ENCODE measurements at places on chromosomes 7 and 10.

DNA sequence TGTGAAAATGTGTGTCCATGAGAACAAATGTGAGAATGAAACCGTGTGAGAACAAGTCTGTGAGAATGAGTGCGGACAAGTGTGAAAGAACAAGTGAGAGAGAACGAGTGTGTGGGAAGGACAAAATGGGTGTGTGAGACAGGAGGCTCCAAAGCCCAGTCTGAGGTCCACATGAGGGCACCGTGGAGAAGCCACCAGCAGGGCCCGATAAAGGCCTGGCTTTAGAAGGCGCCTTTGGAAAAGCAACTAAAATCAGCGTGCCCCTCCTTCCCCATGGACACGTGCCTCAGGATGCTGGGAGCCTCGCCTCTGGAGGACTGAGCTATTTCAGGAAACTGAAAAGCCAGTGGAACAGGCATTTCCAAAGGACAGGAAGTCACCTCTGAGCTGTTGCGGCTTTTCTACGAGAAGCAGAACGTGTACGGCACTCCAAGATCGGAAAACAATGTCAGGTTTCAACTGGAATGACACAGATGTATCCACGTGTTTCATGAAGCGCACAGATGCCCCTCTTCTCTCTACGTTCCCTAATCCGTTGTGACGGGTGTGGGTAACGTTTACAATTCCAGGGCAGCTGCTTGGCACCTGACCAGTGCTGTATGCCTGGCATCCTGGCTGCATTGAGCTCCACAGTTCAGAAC, 46.4 kb downstream of the ESYT2 start:
- no peak for DNase-seq

GRCh38 chr7:92854501-92855238, 18.3 kb upstream of the CDK6 start:
- no peak for DNase-seq

GRCh38 chr10:5040781-5041470, 37.3 kb upstream of the AKR1C2 start:
- DNase-seq, result no peak

- DNase-seq, result no peak
Measured at GRCh38 chr7:13257661-13258060, 570.2 kb downstream of the ARL4A start.

DNA sequence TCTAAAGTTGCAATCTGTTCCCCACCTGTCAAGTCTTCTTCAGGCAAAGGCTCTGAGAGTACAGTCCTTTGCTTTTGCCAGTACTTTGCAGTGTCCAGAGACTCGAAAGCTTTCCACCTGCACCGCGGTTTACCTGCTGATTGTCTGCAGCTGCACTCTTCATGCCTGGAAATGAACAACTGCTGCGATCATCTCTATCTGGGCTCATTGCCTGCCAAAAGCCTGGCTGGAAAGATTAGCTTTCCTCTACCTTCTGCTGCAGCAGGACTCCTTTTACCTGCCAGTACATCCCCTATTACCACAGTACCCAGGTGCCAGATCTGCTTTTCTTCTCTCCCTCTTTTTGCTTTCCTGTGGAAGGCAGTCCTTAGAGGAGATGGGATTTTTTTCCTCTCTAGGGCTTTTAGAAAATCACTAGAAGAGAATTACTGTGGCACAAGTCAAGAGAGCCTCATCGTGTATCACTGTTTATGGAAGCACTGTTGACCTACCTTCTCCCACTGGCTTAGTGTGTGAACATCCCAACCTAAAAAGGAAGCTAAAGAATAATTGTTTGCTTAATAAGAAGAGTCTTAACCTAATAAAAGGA, 2.2 kb downstream of the STRIP2 start:
- no peak for DNase-seq

DNA sequence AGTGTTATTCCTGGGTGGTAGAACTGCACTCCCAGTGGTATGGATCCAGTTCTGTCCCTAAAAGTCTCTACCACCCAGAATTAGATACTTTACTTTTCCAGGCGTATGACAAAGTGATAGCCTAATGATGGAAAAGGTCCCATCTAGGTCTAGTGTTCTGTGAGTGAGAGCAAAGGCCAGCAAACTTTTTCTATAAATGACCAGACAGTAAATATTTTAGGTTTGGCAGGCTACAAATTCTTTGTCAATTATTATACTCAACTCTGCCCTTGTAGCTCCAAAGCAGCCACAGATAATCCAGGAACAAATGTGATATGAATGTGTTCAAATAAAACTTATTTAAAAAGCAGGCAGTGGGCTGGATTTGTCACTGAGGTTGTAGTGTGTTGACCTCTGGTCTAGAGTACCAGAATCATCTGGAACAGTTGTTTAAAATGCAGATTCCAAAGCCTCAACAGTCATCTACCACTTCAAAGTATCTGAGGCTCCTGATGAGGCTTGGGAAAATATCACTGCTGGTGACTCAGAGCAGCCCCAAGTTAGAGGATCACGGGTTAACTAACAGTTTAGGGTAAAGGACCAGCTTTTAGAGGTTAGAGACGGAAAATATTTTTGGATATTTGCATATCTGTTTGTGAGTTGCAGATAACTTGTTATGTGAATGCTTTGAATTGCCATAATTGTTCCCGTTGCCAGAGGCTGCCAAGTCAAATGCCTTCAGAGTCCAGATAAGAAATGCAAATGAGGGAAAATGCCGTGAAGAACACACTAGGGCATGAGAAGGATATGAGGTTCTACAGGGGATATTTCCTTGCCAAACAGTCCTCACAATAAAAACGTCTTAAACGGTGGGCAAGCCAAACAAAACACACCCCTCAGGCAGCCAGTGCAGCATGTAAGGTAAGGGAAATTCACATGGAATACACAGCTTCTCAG, 19.4 kb downstream of the NRAP start:
- DNase-seq, result no peak

DNA sequence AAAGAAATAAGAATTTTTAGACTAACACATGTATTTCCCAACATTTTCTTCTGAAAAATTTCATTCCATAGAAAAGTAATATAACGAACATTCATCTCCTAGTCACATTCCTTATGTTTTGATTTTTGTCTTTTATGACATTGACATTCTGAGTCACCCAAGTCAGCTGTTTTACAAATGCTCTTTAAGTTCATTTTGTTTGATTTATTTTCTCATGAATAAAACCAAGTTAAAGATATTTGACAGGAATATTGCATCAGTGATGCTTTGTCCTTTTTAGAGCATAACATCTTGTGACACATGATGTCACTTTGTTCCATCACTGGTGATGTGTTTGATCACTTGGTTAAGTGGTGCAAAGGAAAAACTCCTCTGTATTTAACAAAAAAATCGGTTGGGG, 48.4 kb downstream of the HGF start:
- DNase-seq, result no peak

GRCh38 chr7:133412942-133413341, 160.1 kb downstream of the EXOC4 start:
- no peak for DNase-seq

DNA sequence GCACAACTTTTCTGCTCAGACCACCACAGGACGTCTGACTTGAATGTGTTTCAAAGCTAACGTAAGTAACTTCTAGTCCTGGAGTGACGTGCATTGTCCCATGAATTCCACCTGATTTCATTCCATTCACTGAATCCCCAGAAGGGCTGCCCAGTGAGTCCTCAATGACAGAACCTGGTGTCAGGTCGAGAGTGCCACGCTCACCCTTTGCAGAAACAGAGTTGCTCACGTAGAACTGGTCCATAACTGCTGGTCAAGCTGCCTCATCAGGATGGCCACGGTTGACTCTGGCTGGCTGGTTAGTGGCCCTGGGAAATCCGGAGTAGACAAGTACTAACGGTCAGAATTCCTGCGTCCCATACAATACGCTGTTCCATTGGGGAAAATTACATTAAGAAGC, 50.6 kb upstream of the UBE3C start:
- DNase-seq, result no peak

DNA sequence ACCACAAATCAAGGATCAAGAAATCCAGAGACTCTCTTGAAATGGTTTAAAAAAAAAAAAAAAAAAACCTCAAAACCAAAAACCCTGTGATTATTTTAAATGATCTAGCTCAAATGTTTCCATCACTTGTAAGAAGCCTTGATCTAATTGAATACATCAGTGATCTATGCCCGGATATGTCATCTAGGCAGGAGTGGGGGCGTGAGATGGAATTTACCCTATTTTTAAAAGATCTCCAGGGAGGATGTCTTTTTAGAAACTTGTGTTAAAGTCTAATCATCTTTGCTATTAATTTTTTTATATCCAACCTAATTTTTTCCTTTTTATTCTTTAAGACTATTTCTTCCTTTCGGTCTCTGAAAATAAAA, 101.4 kb upstream of the PDLIM1 start:
- DNase-seq, result no peak

DNA sequence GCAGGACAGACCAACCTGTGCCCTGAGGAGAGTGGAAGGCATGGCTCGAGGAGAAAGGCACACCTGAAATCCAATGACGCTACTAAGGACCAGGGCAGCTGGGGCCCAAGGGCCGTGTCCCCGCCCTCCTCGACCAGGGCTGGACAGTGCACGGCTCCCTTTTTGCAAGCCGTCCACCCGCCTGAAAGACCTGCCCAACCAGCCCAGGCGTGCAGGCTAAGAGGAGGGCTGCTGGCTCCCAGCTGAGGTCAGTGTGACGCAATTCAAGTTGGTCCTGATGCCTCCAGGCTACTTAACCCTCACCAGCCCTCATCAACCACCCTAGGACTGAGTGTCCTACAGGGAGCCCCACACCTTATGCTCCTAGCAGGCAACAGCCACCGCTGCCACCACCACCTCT, 69.3 kb downstream of the DLG5 start:
- no peak for DNase-seq

DNA sequence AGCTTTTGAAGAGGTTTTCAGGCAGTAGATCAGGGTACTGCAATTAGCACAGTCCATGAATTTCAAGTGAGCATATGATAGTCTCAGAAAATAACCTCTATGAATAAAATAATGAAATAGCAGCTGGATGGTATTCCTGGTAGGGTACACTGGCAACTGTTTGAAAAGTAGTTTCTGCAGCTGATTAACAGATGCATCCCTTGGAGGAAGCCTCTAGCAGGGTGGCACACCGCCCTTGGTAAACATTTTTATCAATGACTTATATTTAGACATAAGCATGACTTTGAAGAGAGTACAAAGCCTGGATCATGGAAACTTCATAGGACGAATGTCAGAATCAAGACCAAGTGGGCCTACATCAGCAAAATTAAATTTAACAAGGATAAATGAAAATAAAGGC, 26.8 kb downstream of the WNT16 start:
- no peak for DNase-seq

DNA sequence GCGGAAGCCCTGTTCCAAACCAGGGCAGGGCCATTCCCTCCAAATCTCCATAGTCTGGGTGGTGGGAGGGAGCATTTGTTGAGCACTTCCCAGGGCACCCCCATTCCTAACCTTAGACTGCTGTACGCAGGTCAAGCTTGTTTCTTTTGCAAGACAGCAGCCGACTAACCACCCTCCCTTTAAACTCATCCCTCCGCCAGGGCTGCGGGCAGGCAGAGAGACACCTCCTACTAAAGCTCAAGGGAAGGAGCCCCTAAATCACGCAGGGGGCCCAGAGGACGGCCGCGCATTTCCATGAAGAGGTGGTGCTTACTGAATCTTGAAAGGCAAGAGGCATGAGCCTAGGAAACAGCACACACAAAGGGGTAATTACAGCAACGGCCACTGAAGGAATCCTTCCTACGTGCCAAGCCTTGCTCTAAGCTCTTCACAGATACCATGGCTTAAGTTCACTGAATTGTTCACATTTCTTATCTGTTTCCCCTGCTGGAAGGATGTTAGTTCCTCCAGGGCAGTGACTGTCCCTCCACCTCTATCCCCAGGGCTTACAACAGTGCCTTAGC, 90.0 kb downstream of the PROSER2 start:
- no peak for DNase-seq

- DNase-seq, result no peak
Measured at GRCh38 chr7:135976312-135977006, 700 bp downstream of the MTPN start.

DNA sequence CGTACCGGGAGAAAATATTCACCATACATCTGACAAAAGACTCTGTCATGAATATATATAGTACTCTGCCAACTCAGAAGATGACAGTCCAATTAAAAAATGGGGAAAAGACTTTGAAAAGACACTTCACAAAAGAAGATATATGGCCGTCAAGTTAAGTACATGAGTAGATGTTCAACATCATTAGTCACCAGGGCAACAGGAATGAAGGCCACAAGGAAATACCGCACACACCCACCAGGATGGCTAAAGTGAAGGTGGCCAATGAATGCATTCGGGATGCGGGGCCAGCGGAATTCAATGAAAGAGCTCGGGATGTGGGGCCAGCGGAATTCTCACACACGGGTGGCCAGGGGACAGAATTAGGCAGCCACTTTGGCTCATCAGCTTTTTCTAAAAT, 42.2 kb downstream of the MAD1L1 start:
- no peak for DNase-seq

GRCh38 chr7:7912937-7913336, 55.7 kb upstream of the GLCCI1 start:
- no peak for DNase-seq

DNA sequence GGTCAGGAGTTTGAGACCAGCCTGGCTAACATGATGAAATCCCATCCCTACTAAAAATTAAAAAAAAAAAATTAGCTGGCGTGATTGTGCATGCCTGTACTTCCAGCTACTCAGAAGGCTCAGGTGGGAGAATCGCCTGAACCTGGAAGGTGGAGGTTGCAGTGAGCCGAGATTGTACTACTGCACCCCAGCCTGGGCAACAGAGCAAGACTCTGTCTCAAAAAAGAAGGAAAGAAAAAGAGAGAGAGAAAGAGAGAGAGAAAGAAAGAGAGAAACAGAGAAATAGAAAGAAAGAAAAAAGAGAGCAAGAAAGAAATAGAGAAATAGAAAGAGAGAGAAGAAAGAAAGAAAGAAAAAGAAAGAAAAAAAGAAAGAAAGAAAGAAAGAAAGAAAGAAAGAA, 292.8 kb upstream of the KLF6 start:
- DNase-seq, result no peak

DNA sequence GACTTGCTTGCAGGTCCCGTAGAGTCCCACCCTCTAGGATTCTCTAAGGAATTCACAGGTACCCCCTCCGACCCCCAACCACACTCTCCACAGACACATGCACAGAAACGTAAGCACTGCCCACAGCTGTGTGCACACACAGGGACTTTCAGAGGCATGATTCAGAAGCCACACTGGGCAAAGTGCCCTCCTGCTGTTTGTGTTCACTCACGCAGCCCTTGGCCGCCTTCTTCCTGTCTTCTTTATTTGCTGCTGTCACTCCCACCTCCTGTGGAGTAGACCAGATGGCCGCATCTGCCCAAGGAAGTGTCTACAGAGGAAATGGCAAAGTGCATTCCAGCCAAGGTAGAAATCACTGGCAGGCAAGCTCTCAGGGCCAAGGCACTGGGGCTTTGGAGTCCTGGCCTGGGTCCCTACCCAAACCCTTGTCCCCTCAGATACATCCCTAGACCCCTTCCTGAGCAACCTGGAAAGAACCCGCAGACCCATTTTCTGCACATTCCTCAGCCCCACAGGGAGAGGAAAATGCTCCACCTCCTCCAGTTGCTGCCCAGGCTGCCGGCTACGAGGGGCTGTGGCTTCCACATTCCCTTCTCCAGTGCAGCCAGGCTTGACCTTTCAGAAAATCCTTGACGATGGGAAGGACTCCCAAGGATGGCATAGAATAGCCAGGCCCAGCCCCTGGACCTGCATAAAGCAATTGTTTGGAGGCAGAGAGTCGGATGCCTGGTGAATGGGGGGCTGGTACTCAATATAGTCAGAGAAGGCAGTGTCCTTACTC, 21.6 kb upstream of the GIMAP8 start:
- DNase-seq, result no peak

- DNase-seq, result no peak
Measured at GRCh38 chr10:60611291-60611747, 167.0 kb upstream of the CDK1 start.

All from activated gamma-delta T cell (primary cell).